ENCODE measurements at places on chromosomes 2 and 18.

DNA sequence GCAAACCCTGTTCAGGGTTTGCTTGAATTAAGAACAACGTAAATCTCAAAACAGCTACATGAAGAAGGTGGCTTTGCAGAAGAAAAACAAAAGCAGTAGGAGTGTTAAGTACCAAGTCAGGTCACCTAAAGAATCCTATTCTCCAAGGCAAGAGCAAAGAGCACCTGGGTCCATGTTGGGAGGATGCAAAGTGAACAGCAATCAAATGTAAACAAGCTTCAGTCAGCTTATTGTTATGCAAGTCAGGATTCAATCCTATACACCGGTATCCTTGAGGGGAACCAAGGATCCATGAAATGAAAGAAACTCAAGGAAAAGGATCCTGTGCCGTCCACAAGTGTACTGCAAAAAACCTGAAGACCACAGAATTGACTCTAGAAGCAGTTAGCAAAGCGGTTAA is 261.0 kb upstream of the DDX18 start:
- no peak for DNase-seq

DNA sequence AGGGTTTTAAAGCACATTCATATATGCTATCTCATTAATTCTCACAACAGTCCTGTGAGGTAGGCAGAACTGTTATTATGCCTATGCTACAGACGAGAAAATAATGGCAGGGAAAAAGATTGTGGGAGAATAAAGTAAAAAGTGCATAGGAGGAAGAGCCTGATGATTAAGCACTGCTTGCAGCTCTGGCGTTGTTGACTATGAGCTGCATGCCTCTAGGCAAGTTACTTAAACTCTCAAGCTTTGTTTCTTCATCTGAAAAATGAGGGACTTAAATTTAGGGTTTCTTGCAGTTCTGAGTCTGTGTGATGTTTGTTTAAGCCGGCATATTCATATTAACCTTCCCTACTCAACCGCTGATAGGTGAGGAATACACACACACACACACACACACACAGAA is 51.6 kb upstream of the RAPH1 start:
- no peak for DNase-seq

GRCh38 chr2:45191976-45192375 is 182.7 kb upstream of the SIX2 start:
- no peak for DNase-seq

GRCh38 chr2:147847746-147848391 is 3.0 kb downstream of the ACVR2A start:
- no peak for DNase-seq

DNA sequence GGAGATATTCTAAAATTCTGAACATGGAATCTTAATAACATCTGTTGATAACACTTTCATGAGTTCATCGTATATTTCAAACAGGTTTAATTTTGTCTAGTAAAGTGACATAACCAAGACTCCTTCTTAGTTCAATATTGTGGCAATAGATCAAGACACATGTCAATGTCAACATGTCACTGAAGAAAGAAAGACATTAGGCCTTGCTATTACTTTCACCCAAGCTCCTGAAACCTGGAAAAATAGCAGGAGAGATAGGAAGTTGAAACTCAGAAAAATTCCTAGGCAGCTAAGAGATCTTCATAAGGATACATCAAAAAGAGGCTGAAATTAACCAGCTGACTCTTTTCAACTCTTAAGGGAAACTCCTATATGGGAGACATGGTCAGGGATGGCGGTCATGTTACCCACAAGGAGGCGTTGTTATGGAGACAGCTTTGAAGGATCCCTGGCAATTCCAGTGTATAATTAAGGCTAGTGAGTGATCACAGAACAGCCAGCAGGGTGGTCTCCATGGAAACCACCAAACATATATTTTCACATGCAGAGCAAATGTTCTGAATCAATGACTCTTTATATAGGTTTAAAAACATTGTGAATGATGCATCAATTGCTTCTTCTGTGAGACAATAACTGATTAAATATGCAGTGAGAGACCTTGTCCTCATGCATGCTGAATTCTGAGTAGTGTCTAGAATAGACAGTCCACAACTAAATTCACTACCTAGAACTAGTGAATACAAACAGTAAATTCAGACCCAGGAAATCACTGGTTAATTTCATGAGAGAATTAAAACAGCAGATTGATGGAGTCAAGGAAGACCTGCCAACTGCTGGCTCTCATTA is 115.3 kb upstream of the RIOK3 start:
- no peak for DNase-seq

All from CD4-positive, alpha-beta T cell treated with Interleukin-17A for 1 hour (primary cell).